ENCODE measurements at places on chromosomes 2 and 18.

DNA sequence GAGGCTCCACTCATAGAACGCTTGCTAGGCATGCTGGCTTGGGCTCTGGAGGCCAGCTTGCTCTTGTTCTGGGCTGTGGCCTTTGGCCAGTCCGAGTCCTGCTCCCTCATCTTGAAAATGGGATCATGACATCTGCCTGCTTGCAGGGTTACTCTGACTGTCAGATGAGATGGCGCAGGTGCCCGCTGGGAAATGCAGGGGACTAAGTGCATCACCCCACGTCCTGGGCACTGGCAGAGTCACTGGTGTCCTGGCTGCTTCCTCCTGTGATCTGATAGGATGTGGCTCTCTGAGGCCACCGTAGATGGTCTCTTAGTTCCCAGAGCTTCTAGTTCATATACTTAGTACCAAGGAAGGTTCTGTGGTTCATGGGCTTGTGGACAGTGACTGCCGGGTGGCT is 18.5 kb downstream of the LDLRAD4 start:
- no peak for DNase-seq

DNA sequence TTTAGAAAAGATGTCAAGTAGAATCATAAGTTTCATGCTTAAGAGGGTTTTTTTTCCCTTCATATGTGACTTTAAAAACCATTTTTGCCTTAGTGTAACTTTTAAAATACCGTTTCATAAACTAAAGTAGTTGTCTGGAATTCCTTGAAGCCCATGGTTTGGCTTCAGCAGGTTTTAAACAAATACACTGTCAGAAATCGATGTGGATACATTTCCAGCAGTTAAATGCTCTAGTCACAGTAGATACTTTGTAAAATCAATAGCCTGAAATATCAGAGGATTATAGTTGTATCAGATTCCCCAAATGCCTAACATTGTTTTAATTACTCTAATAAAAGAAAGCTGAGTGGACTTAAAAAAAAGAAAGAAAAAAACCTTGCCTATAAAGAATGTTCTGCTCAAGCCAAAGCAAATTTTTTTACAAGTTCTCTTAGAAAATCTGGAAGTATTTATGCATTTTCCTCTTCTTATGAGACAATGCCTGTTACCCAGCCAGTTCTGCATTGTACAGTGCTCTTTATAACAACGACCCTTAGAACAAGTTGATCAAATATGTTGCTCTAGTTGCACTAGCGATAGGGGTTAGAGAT is 260.5 kb downstream of the LTBP1 start:
- DNase-seq, result no peak

- DNase-seq, result no peak
These were observed 161.8 kb downstream of the CELF4 start for GRCh38 chr18:37403788-37404187.

GRCh38 chr2:96547731-96548171 is 11.2 kb downstream of the ARID5A start:
- no peak for DNase-seq

GRCh38 chr2:44894058-44894457 is 47.4 kb upstream of the SIX3 start:
- no peak for DNase-seq

Measured in NB4 (cell line).